ENCODE measurements at places on chromosomes 4 and X. TPM values are rescaled to one million over a fixed set of nuclear protein-coding genes. Genes with fewer than 3 reads are reported as not detected.

BEX5 gene
- total RNA-seq = 4.6 TPM

MAGEC1 gene
- total RNA-seq = not detected

ITIH6 gene
- not detected for total RNA-seq

FAM53A gene
- total RNA-seq = 4.1 TPM

NWD2 gene
- 0.41 TPM for total RNA-seq

EXOC1L gene
- not detected for total RNA-seq

PRDM8 gene
- 15.5 TPM for total RNA-seq

TNIP3 gene
- 0.49 TPM for total RNA-seq

EFHC2 gene
- 3.2 TPM for total RNA-seq

IL15 gene
- total RNA-seq = 6.2 TPM

GRCh38 chr4:155742310-155743015, 16.4 kb upstream of the GUCY1B1 start:
- no peak for DNase-seq

- DNase-seq = no peak
These were observed 277.4 kb downstream of the NKX6-1 start for GRCh38 chr4:84221704-84222103.

DNA sequence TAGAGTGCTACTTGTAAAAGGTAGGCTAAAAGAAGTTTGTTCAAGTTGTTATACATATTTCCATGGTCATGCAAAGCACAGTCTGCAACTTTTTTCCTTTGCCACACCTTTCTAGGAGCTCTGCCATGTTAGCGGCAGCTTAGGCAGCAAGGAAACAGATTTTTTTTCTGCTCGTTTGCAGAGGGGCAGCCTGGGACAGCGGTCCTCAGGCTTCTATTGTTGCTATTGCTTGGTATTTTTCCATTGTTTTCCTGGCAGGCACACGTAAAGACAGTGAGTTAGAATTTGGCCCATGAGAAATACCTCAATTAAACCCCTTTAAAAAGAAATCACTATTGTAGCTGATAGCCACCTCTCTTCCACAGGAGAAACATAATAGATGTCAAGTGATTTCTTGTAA, 391.4 kb downstream of the SH2D1A start:
- DNase-seq = no peak

GRCh38 chr4:165118256-165118909, 5.7 kb upstream of the TMEM192 start:
- no peak for DNase-seq

GRCh38 chr4:14916554-14917297, 85.6 kb upstream of the CPEB2 start:
- DNase-seq = no peak

GRCh38 chrX:111503485-111503993, 7.9 kb upstream of the SERTM2 start:
- DNase-seq = no peak

DNA sequence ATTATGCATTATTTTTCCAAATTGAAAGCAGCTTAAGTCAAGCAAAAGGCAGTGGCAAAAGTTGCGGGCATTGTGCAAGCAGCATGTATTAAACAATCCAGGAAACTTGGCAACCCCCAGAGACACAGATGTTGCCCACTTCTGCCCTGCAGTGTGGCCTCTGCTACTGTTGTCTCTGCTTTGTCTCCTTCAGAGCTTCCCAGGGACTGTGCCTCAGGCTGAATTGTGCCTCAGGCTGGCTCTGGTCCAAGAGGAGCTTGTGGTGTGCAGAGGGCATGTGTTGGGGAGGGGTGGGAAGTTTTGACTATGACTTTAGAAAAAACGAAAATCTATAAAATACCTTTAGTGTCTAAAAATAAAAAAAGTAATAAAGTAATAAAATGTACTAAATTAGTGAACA, 201.4 kb downstream of the CCSER1 start:
- DNase-seq = no peak

DNA sequence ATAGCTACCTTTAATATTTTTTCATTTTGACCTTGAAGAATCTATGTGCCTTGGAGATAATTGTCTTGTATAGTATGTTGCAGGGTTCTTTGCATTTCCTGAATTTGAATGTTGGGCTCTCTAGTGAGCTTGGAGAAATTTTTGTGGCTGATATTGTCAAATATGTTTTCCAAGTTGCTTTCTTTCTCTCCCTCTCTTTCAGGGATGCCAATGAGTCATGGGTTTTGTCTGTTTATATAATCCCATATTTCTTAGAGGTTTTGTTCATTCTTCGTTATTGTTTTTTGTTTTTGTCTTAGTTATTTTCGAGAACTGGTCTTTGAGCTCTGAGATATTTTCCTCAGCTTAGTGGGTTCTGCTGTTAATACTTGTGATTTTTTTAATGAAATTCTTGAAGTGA, 20.7 kb downstream of the RAB40AL start:
- DNase-seq = no peak

DNA sequence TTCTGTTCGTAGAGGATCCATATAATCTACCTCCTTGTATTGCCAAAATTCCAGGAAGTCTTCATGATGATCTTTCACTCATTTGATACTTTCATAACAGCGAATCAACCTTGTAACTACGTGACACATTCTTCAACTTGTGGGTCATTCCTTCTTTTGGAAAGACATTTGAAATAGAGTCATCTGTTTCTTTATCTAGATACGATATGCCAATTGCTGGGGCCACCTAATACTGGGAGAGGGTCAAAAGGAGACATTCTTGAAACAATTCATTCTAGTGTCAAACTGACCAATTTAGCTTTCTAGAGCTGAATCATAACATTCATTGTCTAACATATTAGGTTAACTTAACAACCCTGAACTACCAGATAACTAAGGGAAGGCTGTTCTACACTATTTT, 62.9 kb upstream of the SMAD1 start:
- no peak for DNase-seq

DNA sequence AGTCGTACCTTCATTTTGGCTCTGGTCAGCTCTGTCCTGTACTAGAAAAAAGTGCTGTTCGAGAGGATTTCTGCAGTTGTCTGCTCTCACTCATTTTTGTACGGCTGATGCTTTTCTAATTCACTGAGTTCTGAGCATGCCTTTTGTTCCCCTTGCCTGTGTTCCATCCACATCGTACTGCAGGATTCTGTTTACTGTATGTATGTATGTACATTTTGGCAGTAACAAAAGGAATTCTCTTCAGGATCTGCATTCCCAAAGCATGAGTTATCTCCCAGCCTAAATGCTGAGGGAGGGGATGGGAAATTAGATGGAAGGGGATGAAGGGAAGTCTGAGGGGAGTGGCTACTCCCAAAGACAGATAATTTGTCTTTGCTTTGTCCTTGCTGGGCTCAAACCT, 87.6 kb downstream of the GBA3 start:
- no peak for DNase-seq

DNA sequence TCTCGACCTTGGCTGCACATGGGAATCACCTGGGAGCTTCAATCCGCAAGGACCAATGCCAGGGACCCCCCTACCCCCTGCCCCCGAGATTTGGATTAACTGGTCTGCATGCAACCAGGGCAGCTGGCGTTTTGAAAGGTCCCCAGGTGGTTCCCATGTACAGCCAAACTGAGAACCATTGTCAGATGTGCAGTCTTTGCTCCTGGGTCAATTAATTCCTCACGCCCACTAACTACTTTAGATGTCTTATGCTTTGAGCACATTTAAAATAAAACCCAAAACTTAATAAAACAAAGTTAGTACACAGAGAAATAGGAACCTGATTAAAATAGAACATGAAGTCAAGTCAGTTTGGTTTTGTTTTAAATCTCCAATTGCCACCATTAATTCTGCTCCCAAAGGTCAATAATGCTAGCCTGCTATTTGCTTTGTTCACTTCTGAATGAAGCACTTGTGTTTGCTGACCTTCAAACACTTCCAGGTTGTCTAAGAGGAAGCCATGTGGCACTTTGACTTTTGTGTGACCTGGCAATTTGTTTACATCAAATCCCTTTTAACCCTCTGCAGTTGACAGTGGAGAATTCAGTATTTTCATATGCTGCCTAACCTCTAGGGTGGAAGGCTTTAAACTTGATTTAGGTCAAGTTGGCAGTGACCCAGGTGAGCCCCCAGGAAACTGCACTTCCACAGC, 27.2 kb upstream of the TMSB4X start:
- no peak for DNase-seq

- no peak for DNase-seq
These were observed 6.8 kb upstream of the CISD2 start for GRCh38 chr4:102862016-102862415.

- no peak for DNase-seq
These were observed 429.1 kb upstream of the FTHL17 start for GRCh38 chrX:31500921-31501320.

- no peak for DNase-seq
These were observed 21.3 kb downstream of the ARHGAP24 start for GRCh38 chr4:85496126-85496849.

- no peak for DNase-seq
These were observed 3.2 kb upstream of the UXT start for GRCh38 chrX:47662144-47662657.

- peak; percentile 78 for DNase-seq
These were observed 159.1 kb downstream of the NSUN7 start for GRCh38 chr4:40908702-40909362.

DNA sequence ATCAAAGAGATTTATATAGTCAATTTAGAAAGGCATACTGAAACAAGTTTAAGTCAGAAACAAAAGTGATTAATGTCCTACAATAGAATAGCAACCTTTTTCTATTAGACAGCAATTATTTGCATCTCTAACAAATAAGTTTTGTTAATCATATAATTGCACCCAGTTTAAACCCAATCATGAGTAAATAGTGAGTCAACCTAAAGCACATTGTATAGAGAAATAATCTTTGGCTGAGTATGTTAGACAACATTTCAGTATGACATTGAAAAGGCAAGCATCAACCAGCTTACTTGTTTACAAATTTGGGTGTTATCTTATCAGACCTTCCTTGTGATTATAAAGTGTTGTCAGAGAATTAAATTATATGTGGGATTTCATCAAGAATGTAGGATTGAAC, 209.5 kb downstream of the IL15 start:
- DNase-seq = no peak

DNA sequence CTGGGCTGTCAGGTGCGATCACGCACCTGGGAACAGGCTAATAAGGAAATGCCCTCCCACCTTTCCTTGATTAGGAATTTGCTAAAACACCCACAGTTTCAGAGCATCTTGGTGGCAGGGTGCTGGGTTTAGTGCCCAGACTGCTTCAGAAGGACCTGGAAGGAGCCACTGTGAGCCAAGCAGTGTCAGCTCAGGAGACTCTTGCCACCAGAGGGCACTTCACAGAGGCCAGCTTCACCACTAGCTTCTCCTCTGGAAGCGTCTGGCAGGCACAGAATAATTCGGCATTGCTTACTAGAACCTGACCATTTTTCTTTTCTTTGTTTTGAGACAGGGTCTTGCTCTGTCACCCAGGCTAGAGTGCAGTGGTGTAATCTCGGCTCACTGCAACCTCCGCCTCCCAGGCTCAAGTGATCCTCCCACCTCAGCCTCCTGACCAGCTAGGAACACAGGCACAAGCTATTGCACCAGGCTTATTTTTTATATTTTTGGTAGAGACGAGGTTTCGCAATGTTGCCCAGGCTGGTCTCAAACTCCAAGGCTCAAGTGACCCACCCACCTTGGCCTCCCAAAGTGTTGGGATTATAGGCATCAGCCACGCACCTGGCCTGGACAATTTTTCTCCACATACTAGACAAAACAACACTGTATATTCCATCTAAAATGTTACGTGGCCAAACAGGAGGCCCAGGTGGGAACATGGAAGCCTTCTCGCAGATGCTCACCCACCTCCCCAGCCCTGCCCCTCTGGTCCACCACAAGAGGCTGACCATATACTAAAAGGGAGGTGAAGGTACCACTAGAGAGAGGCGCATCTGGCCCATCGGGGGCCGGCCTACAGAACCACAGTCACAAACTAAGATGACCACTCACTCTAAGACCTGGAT, 14.1 kb downstream of the NOP14 start:
- peak; percentile 55 for DNase-seq

GRCh38 chrX:70664726-70665125, 220.1 kb downstream of the DLG3 start:
- no peak for DNase-seq

- no peak for DNase-seq
These were observed 1.0 kb upstream of the ACSL1 start for GRCh38 chr4:184826691-184827270.

- DNase-seq = no peak
These were observed 702 bp downstream of the MMGT1 start for GRCh38 chrX:135973025-135973547.
